ENCODE measurements at places on chromosomes 4 and X. TPM values are rescaled to one million over a fixed set of nuclear protein-coding genes. Genes with fewer than 3 reads are reported as not detected.

- no peaks in the 10 kb centered on the region for H3K27me3 ChIP-seq
- H3K4me1 ChIP-seq, result no peaks in the 10 kb centered on the region
- H3K36me3 ChIP-seq, result no peaks in the 10 kb centered on the region
- no peak overlapping the region for H3K27ac ChIP-seq
These were observed 4.3 kb downstream of the PNCK start for GRCh38 chrX:153669174-153669890.

- no peaks in the 10 kb centered on the region for H3K4me1 ChIP-seq
- no peak overlapping the region for H3K27ac ChIP-seq
- H3K27me3 ChIP-seq, result no peaks in the 10 kb centered on the region
- no peaks in the 10 kb centered on the region for H3K36me3 ChIP-seq
- H3K4me3 ChIP-seq, result no peak overlapping the region
- DNase-seq, result no peak
These were observed 237.9 kb upstream of the EDA2R start for GRCh38 chrX:66876776-66877175.

GRCh38 chr4:1479454-1479853 is 73.2 kb upstream of the NKX1-1 start:
- no peaks in the 10 kb centered on the region for H3K36me3 ChIP-seq
- H3K4me1 ChIP-seq, result no peaks in the 10 kb centered on the region
- DNase-seq, result no peak
- H3K4me3 ChIP-seq, result no peak overlapping the region

- no peak for DNase-seq
- peaks cover 7% of the 10 kb centered on the region for H3K4me1 ChIP-seq
- no peak overlapping the region for H3K4me3 ChIP-seq
- no peak overlapping the region for H3K27ac ChIP-seq
- H3K27me3 ChIP-seq, result no peaks in the 10 kb centered on the region
- H3K36me3 ChIP-seq, result peaks cover 4% of the 10 kb centered on the region
These were observed 21.3 kb downstream of the MAEA start for GRCh38 chr4:1310796-1311631.

- H3K27ac ChIP-seq, result no peak overlapping the region
- H3K27me3 ChIP-seq, result no peaks in the 10 kb centered on the region
- DNase-seq, result no peak
- no peak overlapping the region for H3K4me3 ChIP-seq
These were observed 330.4 kb upstream of the NWD2 start for GRCh38 chr4:36914106-36914505.

- H3K4me1 ChIP-seq, result no peaks in the 10 kb centered on the region
- no peaks in the 10 kb centered on the region for H3K36me3 ChIP-seq
- no peaks in the 10 kb centered on the region for H3K27me3 ChIP-seq
- no peak overlapping the region for H3K27ac ChIP-seq
These were observed 17.8 kb upstream of the PAGE2B start for GRCh38 chrX:55056820-55057674.

- H3K27me3 ChIP-seq, result no peaks in the 10 kb centered on the region
- H3K4me3 ChIP-seq, result peak overlapping the region; percentile 26
- no peak for DNase-seq
- H3K27ac ChIP-seq, result peak overlapping the region; percentile 12
These were observed 82.5 kb downstream of the CPE start for GRCh38 chr4:165461159-165461821.

GRCh38 chrX:20205927-20206708 is 60.6 kb downstream of the RPS6KA3 start:
- no peaks in the 10 kb centered on the region for H3K4me1 ChIP-seq
- no peak for DNase-seq
- H3K4me3 ChIP-seq, result no peak overlapping the region

DNA sequence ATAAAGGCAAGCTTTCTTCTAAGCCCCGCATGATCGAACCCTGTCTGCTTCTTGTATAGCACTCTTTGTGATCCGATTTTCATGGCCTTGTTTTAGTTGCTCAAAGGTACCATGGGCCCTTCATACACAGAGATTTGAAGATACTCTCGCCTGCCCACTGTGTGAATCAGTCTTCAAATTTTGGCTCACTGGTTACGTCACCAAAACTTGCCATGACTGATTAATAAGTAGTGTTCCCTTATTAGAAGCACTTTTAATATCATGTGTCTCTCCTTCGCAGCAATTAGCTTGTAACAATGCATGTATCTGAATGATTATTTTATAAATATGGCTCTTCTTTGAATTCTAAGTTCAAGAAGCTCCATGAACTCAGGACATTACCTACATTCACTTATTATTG is 880.5 kb downstream of the STPG2 start:
- no peak overlapping the region for H3K4me3 ChIP-seq
- no peak overlapping the region for H3K27ac ChIP-seq
- no peak for DNase-seq
- no peaks in the 10 kb centered on the region for H3K36me3 ChIP-seq
- H3K4me1 ChIP-seq, result no peaks in the 10 kb centered on the region

DNA sequence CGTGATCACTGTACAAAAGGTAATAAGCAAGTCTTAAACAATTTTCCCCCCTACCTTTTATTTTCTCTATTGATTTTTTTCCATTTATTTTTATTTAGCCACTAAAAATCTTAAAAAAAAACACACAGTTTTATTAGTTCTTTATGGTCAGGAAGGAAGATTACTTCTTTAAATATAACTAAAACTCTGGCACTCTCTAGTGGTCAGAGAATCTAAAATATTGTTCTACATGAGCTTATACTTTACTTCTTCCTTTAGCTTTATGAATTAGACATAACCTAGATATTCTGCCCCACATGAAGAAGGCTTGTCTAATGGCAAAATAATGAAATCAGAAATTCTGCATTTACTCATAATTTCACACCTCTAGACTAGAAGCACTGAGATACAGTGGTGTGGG is 135.2 kb downstream of the PDE5A start:
- H3K4me3 ChIP-seq, result no peak overlapping the region
- DNase-seq, result no peak
- no peaks in the 10 kb centered on the region for H3K4me1 ChIP-seq
- no peak overlapping the region for H3K27ac ChIP-seq

DNA sequence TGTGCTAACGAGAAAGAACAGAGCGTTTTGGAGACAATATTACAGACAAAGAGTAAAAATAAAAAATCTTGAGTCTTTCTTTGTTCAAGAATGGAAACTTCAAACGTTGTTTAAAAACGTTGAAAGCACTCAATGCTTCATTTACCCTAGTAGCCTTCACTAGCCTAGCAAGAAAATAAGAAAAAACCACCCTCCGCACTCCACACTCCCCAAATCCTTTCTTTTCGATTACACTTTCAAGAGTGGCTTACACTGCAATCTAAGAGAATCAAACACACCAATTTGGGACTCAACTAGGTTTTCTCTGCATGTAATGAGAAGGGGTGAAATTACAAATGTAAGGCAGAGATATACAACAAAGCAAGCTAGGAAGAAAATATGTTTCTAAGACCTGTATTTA is 4.7 kb downstream of the TMSB4X start:
- no peaks in the 10 kb centered on the region for H3K4me1 ChIP-seq
- no peak overlapping the region for H3K27ac ChIP-seq
- H3K4me3 ChIP-seq, result no peak overlapping the region
- DNase-seq, result no peak

DNA sequence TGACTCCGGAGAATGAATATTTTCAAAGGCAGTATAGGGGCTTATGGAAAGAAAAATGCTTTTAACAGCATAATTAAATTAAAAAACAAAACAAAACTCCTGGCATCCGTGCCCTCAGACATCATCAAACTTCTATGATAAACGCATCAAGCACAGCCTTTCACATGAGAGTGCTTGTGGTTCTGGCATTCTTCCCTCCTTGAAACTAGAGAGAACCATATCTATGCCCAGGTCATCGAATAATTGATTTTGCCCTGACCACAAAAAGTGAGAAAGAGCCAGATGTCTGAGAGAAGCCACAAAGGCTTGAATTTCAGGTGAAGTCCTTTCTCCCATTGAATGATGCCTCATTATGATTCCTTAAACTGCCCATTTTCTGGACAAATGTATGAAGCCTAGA is 286.8 kb downstream of the CBLL2 start:
- no peak overlapping the region for H3K4me3 ChIP-seq
- H3K27ac ChIP-seq, result no peak overlapping the region
- DNase-seq, result no peak
- no peaks in the 10 kb centered on the region for H3K27me3 ChIP-seq

GRCh38 chrX:56744996-56745395 is 16.0 kb downstream of the NBDY start:
- H3K27ac ChIP-seq, result no peak overlapping the region
- no peaks in the 10 kb centered on the region for H3K4me1 ChIP-seq
- H3K36me3 ChIP-seq, result no peaks in the 10 kb centered on the region
- peaks cover 39% of the 10 kb centered on the region for H3K27me3 ChIP-seq
- no peak overlapping the region for H3K4me3 ChIP-seq

DNA sequence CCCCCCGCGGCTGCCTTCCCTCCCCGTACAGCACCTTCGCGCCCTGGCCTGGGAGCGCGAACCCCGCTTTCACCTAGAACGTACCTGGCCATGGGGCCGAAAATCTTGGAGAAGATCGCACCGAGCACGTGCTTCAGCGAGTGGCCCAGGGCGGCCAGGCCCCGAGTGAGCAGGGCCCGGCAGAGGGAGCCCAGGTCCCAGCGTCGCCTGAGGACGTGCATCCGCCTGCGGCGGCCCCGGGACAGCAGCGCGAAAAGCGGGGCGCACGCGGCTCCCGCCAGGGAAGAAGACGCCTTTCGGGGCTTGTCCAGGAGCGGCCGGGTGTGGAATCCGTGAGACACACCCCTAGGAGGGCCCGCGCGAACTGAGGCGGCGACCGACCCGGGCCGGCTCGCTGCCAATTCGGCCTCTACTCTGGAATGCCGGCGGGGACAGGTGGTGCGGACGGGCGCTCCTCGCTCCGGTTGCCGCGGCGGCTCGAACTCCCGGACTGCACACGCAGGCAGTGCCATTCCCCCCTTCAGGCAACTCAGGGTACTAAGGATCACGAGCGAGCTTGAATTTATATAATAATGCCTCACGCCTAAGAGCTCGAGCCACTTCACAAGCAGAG is at the start of gene HS6ST2:
Gene HS6ST2 (minus strand): TSS at position 539 of the 613 bp plus-strand sequence.
- H3K4me3 ChIP-seq, result peak within 1 kb of the TSS; percentile 67
- H3K4me1 ChIP-seq, result no peaks in the 10 kb centered on the region
- H3K27ac ChIP-seq, result no peak within 1 kb of the TSS
- H3K27me3 ChIP-seq, result no peaks in the 10 kb centered on the region

- peaks cover 15% of the 10 kb centered on the region for H3K27me3 ChIP-seq
- no peak overlapping the region for H3K4me3 ChIP-seq
- H3K27ac ChIP-seq, result no peak overlapping the region
- no peaks in the 10 kb centered on the region for H3K36me3 ChIP-seq
- H3K4me1 ChIP-seq, result peaks cover 4% of the 10 kb centered on the region
- DNase-seq, result no peak
These were observed 95.0 kb downstream of the SH3KBP1 start for GRCh38 chrX:19792412-19792811.

DNA sequence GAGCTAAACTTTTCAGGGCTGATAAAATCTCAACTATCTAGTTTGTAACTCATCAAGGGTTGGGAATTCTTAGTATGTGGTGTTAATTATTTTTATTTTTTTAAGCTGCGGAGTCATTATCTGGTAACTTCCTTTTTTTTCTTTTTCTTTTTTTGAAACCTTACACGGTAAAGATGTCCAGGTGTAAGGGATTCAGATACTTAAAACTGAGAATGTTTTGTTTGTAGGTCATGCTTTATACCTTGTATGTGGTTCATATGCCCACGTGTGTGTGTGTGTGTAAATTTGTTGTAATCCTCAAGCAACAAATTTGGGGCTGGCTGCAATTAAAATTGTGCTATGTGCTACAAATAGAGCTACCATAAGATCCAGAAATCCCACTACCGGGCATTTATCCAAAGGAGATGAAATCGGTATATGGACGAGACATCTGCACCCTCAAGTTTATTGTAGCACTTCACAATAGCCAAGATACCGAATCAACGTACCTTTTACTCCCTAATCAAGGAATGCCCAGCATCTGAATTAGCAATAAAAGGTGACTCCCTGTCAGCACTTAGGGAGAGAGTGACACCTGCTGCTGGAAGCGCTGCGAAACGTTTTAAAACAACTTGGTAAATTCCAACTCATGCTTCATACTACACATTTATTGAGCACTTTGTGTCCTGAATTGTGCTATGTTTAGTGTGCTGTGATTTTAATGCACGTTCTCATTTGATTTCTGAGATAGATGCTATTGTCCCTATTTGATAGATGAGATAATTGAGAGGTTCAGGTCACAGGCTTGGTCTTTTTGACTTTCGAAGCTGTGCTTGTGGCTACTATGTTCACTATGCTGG is 16.1 kb downstream of the MSMO1 start:
- H3K27me3 ChIP-seq, result no peaks in the 10 kb centered on the region
- peaks cover 2% of the 10 kb centered on the region for H3K36me3 ChIP-seq
- no peak overlapping the region for H3K4me3 ChIP-seq
- DNase-seq, result no peak
- no peak overlapping the region for H3K27ac ChIP-seq

- no peaks in the 10 kb centered on the region for H3K27me3 ChIP-seq
- H3K4me3 ChIP-seq, result no peak overlapping the region
- no peak for DNase-seq
- H3K27ac ChIP-seq, result no peak overlapping the region
- no peaks in the 10 kb centered on the region for H3K36me3 ChIP-seq
- H3K4me1 ChIP-seq, result no peaks in the 10 kb centered on the region
These were observed 26.5 kb upstream of the HAND2 start for GRCh38 chr4:173556398-173557131.

The IBSP gene
- total RNA-seq, result not detected

The SPANXC gene
- total RNA-seq, result not detected

The NKX6-1 gene
- total RNA-seq, result not detected
